ENCODE measurements at places on chromosomes 1 and 21.

DNA sequence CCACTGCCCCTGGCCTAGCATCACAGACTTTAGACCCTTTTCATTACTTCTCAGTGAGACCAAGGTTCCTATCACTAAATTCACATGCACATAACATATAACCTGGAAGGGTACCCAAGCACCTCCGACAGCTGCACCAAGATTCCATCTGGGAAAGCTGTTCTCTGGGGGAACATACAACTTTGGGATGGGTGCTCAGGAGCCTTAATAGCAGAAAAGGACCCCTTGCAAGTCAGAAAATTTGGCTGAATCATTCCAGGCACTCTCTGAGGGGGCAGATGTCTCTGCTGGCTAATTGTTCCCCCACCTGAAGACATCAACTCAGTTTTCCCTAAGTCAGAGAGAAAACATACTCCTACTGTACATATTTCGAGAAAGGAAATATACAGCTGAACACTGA is 41.3 kb upstream of the PSEN2 start:
- DNase-seq, result no peak

DNA sequence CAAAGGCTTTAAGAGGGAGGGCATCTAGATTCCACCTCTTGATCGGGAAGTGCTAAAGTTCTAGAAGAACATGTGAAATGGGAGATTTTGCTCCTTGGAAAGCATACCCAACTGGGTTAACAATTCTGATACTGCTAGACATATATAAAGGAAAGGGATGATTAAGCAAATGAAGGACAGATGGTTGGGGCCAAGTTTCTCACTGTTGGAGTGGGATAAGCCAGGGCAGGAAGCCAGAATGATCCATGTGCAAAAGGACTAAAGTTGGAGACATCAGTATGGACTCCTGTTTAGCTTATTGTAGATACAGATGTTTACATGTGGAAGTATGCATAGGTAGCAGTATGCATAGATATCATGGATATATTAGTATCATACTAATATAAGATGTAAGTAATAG is 16.8 kb downstream of the PLA2G5 start:
- DNase-seq, result no peak

GRCh38 chr1:23080885-23081284 is 61.6 kb downstream of the KDM1A start:
- no peak for DNase-seq

DNA sequence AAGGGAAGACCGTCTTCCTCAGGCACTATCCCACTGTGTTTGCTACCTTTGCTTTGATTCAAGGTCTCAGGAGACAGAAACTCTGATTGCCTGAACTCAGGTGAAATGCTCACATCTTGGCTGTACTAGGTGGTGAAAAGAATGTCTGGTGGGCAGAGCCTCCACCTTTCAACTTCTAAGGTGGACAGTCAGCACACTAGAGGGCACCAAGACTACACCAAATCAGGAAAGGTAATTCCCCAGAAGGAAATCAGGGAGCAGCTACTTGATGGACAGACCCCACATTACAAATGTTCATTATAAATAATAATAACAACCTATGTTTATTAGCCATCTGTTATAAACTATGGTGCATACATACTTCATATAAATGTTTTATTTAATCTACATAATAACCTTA is 220.9 kb downstream of the ATG4C start:
- DNase-seq, result no peak

DNA sequence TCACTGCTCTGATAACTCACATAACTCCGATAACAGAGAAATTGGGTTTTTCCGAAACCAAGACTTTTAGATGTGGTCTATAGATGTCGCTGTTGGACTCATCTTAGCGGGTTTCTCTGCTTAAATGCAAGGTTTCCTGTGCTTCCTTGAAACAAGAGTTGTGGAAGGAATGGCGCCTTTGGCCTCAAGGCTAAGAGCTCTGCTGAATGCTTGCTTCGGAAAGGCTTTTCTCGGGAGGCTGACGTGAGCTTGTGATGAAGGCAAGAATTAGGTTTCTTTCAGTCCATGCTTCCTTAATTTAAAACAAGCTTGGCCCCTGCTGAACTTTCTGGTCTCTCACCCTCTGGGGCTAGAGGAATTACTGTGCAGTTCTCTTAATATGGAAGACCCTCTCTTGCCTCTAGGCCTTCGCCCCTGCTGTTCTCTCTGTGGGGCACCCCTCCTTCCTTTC is 113.5 kb downstream of the MAP3K21 start:
- DNase-seq, result peak; percentile 38

DNA sequence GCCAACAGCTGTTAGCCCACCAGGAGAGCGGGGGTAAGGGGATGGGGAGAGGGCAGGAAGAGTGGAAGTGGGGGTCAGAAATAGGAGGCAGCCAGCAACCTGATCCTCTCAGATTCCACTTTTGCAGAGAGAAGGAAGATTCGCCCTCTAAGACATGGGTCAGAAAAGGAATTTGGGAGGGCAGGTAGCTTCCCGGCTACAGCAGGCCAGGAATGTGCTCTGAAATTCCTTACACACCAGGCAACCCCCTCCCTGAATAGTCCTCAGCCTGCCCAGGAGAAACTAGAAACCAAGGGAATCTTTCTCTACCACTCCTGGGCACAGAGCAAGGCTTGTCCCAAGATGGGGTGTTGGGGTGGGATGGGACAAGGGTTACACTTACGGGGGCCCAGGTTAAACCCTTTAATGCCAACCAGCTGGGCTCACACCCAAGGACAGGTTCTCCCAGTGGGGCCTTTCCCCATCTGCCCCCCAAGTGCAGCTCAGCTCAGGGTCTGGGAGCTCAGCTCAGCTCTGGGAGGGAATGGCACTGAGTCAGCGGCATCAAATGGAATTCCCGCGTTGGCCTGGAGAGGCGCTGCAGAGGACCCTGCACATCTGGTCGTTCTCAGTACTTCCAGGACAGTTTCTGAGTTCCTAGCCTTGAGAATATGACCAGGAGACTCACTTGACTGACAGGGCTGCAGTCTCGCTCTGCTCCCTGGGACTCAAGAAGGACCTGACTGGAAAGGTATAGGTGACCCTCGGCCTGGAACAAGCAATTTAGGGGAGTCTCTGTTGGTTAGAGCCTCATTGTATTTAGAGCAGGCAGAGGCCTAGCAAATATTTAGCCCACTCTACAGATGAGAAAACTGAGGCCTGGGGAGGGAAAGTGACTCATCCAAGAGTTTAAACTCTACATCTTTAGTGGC is 761 bp downstream of the TNNT2 start:
- DNase-seq, result no peak

- no peak for DNase-seq
Observed at GRCh38 chr1:203631946-203632345, 5.3 kb downstream of the ATP2B4 start.

DNA sequence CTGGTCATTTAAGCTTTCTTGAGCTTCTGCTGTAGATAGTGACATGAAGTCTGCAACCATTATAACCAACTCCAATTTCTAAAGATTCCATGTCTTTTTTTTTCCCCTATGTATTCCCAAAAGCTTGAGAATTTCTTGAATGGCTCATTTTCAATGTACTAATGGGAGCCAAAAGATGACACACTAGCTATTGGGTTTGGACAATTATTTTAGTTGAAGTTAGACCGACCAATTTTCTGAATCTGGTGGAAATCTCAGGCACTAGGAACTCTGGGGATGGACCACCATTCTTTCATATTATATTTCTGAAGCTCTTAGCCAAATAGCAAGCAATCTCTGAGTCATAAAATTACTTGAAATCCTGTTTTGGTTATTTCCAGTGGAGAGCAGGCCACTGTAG is 617.4 kb upstream of the ADAMTS5 start:
- DNase-seq, result no peak

GRCh38 chr1:212666116-212666775 is 33.4 kb downstream of the BATF3 start:
- DNase-seq, result no peak

- DNase-seq, result no peak
Observed at GRCh38 chr1:209609041-209609790, 25.7 kb downstream of the CAMK1G start.

GRCh38 chr1:231786126-231786525 is 159.5 kb downstream of the DISC1 start:
- DNase-seq, result no peak

DNA sequence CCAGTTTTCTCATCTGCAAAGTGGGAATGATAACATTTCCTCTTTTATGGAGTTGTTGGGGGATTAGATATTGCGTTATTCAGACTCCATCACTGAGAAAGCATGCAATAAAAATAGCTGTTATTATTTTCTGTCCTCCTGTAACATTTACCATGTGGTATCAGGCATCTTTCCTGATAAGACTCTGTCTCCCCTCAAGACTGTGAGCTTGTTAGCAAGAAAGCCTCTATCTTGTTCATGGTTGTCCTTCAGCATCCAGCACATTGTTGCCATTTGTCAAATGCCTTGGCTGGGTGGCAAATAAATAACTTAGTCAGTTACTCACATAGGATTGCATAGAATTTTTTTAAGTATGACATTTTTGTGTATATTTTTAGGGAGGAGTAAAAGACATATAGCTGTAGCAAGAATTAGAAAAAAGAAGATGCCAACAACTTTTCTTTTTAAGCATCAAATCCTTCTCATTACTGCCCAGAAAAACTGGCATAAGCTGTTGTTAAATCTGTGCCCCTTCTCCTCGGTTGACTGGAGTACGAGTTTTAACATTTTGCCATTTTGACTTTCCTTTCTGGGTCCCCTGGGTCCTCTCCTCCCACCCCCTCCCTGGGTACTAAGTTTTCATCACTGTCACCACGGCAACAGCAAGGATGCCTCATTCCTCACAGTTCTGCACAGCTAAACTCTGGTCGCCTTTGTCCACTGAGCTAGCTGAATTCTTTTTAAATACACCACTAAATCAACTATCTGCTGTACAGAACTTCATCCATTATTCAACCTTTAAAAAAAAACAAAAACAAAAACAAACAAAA is 1.0 kb upstream of the JAM2 start:
- no peak for DNase-seq

GRCh38 chr1:216310776-216311175 is 112.5 kb downstream of the USH2A start:
- DNase-seq, result no peak

- DNase-seq, result no peak
Observed at GRCh38 chr1:227315629-227316346, 2.5 kb downstream of the CDC42BPA start.

DNA sequence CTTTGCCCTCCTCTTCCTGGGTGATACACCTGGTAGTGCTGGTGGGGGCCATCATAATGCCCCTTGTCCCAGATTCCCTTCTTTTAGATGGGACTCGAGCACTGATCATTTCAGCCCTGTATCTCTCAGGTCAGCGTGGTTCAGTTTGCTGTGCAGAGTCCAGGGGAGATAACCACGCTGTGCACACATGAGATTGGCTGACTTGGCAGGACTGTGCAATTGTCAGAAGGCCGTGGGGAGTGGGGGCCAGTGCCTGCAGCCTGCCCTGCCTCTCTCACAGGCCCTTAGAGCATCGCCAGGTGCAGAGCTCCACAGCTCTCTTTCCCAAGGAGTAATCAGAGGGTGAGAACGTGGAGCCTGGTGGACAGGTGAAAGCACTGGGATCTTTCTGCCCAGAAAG is 15.2 kb downstream of the EPHX1 start:
- no peak for DNase-seq

DNA sequence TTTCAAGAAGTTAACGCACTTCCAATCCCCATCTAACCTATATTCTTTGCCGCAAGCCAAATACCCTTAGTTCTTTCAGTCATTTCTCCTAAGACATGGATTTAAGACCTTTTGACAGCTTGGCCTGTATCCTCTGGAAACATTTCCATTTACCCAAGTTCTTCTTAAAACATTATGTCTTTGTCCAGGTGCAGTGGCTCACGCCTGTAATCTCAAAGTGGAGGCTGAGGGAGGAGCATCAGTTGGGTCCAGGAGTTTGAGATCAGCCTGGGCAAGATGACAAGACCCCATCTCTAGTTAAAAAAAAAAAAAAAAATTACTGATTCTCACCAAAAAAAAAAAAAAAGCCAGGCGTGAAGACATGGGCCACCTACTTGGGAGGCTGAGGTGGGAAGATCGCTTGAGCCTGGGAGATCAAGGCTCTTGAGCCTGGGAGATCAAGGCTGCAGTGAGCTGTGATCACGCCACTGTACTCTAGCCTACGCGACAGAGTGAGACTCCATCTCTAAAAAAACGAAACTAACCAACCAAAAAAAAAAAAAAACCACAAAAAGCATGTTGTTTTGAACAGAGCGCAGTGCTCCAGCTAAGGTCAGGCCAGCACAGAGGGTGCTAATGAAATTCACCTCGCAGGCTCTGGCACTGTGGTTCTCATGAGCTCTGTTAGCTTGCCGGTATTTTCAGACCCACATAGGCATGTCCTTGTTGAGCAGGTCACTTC is 36.0 kb downstream of the NUAK2 start:
- no peak for DNase-seq

DNA sequence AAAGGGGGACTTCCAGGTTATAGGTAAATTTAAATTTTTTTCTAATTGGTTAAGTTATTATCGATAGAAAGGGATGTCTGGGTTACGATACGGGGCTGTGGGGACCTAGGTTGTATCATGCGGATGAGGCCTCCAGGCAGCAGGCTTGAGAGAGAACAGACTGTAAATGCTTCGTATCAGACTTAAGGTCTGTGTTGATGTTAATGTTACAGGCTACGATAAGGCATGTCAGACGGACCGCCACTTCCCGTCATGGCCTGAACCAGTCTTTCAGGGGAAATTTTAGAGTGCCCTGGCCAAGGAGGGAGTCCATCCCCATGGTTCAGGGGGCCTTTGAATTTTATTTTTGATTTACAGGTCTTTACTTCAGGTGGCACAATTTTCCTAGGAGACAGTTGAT is 16.7 kb downstream of the ABCG1 start:
- no peak for DNase-seq

DNA sequence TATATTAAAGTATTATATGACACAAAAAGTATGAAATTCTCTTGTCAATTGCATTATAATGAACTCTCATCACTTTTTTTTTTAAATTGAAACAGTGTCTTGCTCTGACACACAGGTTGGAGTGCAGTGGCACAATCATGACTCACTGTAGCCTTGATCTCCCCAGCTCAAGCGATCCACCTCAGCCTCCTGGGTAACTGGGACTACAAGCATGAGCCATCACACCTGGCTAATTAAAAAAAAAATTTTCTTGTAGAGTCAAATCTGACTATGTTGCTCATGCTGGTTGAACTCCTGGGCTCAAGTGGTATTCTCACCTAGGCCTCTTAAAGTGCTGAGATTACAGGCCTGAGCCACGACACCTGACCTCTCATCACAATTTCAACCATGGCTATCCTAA is 259.3 kb downstream of the S1PR1 start:
- DNase-seq, result no peak

Data from Panc1 (cell line).